ENCODE measurements at places on chromosomes 5 and 9. TPM values are rescaled to one million over a fixed set of nuclear protein-coding genes. Genes with fewer than 3 reads are reported as not detected.

The SLC4A9 gene
- total RNA-seq, result not detected

The ESM1 gene
- total RNA-seq, result 284 TPM

The NEK6 gene
- total RNA-seq, result 27.3 TPM

The PCDHGA12 gene
- total RNA-seq, result 5.2 TPM

The TRMO gene
- total RNA-seq, result 17.3 TPM

Measured in epithelial cell of umbilical artery (primary cell).